GM04503 (cell line): ENCODE measurements at places on chromosomes 7 and 10.

DNA sequence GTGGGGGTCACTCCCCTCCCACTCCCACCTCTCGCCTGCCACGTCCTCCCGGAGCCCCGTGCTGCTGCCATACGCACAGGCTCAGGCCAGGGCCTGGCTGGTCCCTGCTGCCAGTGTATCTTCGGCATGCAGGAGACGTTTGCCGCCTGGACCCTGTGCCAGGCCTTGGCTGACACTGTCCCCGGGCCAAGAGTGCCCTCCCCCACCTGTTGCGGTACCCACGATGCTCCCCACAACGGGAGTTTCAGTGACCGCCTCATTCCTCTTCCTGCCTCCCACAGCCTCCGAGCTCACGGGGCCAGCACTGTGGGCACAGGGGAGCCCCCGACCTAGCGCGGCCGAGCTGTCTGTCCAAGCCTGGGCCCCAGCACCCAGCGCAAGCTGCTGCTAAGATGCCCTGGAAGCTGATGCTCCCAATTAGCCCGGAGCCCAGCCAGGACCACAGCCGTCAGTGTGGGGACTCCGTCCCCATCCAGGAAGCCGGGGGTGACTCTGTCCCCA is 7.4 kb downstream of the TTYH3 start:
- DNase-seq, result no peak

GRCh38 chr7:17988858-17989257 is 38.8 kb downstream of the PRPS1L1 start:
- no peak for DNase-seq

- DNase-seq, result no peak
Observed at GRCh38 chr7:129612112-129613015, 844 bp downstream of the NRF1 start.

GRCh38 chr7:30322271-30323005 is 38.0 kb downstream of the ZNRF2 start:
- DNase-seq, result peak; percentile 23

GRCh38 chr7:771234-772004 is 44.3 kb upstream of the PRKAR1B start:
- DNase-seq, result no peak
